Small intestine (tissue), 16 donors: ENCODE measurements at places on chromosomes 16 and 17. TPM values are rescaled to one million over a fixed set of nuclear protein-coding genes. Genes with fewer than 3 reads are reported as not detected.

Gene SHCBP1
- polyA plus RNA-seq = 5.5 TPM

Gene NXPH3
- not detected for polyA plus RNA-seq

Gene KCNJ16
- polyA plus RNA-seq = 11.0 TPM

Gene ACAP1
- 3.8 TPM for polyA plus RNA-seq

Gene HBQ1
- polyA plus RNA-seq = not detected

Gene NAT9
- 28.3 TPM for polyA plus RNA-seq

Gene FSCN2
- 1.3 TPM for polyA plus RNA-seq

Gene TBC1D3I
- polyA plus RNA-seq = not detected

Gene KRTAP16-1
- not detected for polyA plus RNA-seq

Gene HSD17B2
- polyA plus RNA-seq = 246 TPM

Gene SEZ6L2
- 0.81 TPM for polyA plus RNA-seq

Gene PITPNC1
- 3.5 TPM for polyA plus RNA-seq

Gene ABCC12
- not detected for polyA plus RNA-seq

Gene PPY
- polyA plus RNA-seq = not detected

Gene CEP95
- 54.1 TPM for polyA plus RNA-seq

Gene SMPD3
- polyA plus RNA-seq = 123 TPM

Gene ADAD2
- polyA plus RNA-seq = not detected

Gene CLUH
- 90.1 TPM for polyA plus RNA-seq

Gene CHD9NB
- 0.94 TPM for polyA plus RNA-seq

Gene PNMT
- 3.4 TPM for polyA plus RNA-seq
